Stimulated activated CD8-positive, alpha-beta memory T cell treated with anti-CD3 and anti-CD28 coated beads, Interleukin-15, amount 100 ng/mL, for 4 hours (primary cell): ENCODE measurements at places on chromosomes 2 and 18.

DNA sequence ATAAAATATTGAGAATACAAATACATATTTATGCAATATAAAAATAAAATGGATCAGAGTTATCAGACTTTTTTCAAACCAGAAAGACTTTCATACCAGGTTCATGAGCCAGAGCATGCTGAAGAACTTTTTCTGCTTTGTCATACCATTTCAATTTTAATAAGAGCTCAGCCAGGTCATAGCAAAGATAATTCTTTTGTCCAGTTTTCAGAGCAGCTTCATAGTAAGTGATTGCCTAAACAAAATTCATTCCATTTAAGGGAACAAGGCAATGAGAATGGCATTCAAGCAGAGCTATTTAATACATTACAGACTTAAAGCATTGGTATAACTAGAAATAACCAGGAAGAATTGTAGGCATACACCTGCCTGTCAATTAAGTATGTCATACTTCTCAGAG lies 42.3 kb downstream of the TTC21B start:
- DNase-seq = no peak

DNA sequence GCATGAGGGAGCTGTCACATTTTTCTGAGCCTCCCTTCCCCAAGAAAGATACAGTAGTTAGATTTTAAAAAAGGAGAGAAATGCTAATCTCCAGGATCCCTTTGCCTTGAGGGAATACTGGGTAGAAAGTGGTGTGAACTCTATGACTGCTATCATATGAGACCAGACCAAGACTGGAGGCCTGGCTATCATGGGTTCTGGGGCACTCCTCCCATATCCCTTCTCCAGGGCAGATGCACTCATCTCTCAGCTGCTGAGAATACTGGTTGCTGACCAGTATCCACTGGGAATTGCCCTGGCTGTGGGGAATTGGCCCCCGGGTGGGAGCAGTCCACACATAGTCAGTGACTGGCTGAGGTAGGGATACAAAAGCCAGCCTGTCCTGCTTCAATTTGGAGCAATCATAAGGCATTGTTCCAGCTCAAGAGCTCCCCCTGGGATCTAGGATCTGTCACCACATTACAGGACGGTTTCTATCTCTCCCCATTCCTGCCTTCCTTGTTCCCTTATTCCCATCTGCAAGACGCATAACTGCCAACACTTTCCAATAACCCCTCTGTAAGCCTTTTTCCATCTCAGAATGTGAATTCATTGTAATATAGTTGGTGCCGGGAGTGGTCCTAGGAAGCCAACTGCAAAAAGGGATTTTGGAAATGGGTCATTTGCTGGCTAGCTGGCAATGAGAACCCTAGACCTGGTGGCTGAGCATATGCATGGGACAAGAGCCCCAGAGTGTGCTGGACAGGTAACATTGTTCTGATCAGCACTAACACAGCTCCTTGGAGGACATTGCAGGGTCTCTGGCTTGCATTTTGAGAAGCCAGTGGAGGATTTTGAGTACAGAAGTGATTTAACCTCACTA lies 35.4 kb upstream of the REEP1 start:
- DNase-seq = no peak

- DNase-seq = no peak
These were observed 188.6 kb upstream of the SH3BP4 start for GRCh38 chr2:234763002-234763873.

DNA sequence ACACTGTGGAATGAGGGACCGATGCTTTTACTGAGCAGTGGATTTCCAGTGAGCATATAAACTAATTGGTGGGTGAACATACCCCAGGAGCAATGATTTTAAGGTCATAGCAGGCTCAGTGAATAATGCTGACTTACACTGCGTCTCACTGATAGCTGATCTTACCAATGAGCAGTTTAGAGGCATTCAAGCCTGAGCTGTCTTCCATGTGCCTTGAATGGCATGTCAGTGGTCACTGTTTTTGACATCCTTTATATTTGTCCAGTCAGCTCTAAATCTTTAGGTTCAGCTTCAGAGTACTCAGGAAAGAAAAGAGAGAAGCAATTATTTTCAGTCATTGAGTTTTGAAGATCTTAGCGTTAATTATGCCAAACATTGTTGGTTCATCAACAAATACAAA lies 88.3 kb downstream of the CAMKMT start:
- DNase-seq = no peak

- DNase-seq = no peak
These were observed 16.5 kb upstream of the COL3A1 start for GRCh38 chr2:188957646-188958045.

DNA sequence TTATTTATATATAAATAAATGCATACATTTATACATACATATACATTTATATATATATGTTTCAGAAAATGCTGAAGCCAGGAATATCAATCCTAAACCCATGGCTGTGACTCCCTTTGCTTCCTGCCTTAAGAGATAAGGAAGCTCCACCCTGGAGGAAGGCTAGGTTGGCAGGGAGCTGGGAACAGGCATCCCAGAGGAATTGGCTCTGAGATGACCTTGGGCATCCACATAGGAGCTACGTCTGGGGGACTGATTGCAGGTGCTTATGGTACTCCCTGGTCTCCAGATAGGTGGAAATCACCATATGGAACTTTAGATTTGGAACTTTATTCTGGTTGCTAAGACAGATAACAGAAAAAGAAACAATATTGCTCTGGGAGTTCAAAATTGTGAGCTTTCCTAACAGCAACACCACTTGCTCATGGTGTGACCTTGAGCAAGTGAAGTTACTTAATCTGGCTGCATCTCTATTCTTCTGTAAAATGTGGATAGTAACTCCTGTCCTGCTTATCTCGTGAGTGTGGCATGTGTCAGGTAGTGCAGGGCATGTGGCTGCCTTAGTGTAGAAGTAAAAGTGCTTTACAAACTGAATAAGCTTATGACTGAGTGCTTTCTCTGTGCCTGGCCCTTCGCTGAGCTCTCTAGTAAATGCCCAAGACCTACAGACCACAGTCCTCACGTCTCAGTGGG lies 341.0 kb downstream of the MEIS1 start:
- DNase-seq = no peak

- DNase-seq = no peak
These were observed 324.5 kb upstream of the MYT1L start for GRCh38 chr2:2655453-2656114.

DNA sequence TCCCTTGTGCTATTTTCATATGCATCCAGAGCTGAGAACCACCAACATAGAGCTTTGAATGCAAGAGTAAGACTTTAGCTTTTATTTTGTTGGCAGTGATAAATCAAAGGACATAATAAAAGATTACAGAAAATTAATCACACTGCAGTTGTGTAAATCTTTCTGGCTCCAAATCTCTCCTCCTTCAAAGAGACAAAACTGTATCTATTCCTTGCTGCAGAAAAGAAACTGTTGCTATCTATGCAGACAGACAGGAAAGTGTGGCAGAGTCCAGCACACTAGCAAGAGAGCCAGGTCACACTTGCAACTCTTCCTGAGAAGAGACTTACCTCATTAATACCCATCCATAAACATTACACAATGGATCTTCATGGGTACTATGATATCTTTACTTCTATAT lies 57.5 kb downstream of the DTNB start:
- no peak for DNase-seq

DNA sequence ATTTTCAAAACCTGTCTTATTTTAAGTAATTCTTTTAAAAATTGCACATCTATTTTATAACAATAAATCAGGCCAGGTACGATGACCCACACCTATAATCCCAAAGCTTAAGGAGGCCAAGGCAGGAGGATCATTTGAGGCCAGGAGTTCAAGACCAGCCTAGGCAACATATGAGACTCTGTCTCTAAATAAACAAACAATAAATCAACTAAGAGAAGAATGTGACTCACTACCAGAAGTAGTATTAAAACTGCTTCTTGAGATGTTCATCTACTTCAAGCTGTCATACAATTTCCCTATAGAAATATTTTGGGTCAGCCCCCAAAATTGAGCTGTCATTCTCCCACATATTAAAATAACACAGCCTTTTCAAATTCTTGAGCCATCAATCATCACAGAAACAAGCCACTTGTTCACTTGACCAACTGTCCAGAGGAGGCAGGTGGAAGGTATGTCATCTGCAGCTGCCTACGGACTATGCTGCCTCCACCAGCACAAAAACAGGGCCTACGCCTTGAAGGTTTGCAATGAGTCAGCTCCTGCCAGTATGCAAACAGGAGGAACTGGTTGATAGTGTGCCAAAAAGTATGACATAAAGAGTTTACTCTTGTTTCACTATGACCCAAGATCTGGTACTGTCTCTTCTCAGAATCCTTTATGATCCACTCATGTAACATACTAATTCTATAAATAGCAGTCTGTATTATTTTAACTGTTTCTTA lies 33.6 kb downstream of the KIDINS220 start:
- no peak for DNase-seq

GRCh38 chr2:54122939-54123338 lies 7.5 kb downstream of the ACYP2 start:
- no peak for DNase-seq

- DNase-seq = no peak
These were observed 143.2 kb downstream of the RHBDD1 start for GRCh38 chr2:226979004-226979403.
